ENCODE measurements at places on chromosomes 7 and 10. TPM values are rescaled to one million over a fixed set of nuclear protein-coding genes. Genes with fewer than 3 reads are reported as not detected.

DNA sequence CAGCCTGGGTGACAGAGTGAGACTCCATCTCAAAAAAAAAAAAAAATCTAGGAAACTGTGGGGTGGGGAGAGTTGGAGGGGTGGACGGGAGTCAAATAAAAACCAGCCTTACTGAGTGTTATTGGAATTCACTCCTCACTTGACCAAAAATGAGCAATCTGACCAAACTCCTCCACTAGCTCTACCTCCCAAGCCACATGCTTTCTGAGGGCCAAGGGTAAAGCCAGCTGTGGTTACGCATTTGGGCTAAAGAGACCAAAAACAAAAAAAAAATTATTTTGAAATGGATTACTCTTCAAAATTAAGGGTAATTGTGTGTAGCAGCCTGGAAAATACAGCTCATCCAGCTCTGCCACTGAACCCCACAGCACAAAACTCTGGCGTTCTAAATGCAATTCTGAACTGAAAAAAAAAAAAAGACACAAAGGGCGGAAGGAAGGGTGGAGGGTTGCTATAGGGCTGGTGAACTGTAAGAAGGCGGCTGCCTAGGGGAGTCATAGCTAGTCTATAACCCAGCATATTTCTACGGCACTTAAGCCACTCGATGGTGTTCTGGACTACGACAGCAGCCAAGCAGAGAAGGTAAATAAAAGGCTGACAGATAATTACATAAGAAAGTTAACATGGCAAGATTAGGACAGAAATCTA, 7.8 kb downstream of the ELMO1 start:
- peak overlapping the region; percentile 77 for H3K27ac ChIP-seq
- H3K27me3 ChIP-seq = no peaks in the 10 kb centered on the region
- H3K4me1 ChIP-seq = peaks cover 49% of the 10 kb centered on the region

DNA sequence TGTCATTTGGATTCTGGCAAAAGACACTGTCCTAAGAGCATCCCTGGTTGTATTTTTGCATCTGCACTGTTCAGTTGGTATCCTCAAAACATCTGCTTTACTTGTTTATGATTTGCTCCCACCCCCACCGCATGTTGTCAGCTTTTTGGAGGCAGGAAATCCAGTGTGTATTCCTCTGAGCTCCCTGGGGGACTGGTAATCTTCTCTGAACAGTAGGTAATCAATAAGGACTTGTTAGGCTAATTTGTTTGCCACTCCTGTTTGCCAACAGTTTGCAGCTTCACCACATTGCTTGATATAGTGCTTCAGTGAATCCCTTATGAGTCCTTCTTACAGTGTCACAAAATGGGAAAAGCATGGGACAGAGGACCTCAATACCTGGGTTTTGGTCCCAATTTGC, 49.1 kb downstream of the FEZF1 start:
- H3K4me3 ChIP-seq = no peak overlapping the region
- H3K36me3 ChIP-seq = no peaks in the 10 kb centered on the region
- H3K27me3 ChIP-seq = no peaks in the 10 kb centered on the region
- DNase-seq = no peak
- no peaks in the 10 kb centered on the region for H3K4me1 ChIP-seq

EPHB6 gene
- 12.8 TPM for total RNA-seq

- no peak for DNase-seq
- H3K4me3 ChIP-seq = no peak overlapping the region
- no peak overlapping the region for H3K27ac ChIP-seq
- no peaks in the 10 kb centered on the region for H3K27me3 ChIP-seq
- no peaks in the 10 kb centered on the region for H3K4me1 ChIP-seq
- no peaks in the 10 kb centered on the region for H3K36me3 ChIP-seq
Observed at GRCh38 chr10:104434601-104435000, 81.0 kb downstream of the CFAP58 start.

FRMPD2 gene
- total RNA-seq = not detected

DNA sequence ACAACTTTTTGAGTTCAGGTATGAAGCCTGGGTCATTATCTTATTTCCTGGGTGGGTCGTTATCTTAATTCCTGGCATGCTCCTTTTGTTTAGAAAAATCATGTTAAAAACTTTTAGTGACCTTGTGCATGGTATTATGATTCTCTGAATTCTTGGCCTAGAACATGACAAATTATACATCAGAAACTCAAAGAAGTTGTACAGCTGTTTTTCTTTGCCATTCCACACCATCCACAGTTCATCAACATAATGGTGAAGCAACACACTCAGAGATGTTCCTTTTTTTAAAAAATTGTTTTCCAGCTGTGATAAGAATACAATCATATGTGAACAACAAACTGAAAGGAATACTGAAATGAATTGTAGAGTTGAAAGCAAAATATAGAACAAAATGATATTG, 149.2 kb upstream of the SEMA3D start:
- no peak for DNase-seq
- no peaks in the 10 kb centered on the region for H3K36me3 ChIP-seq
- no peaks in the 10 kb centered on the region for H3K4me1 ChIP-seq
- no peak overlapping the region for H3K4me3 ChIP-seq

DNA sequence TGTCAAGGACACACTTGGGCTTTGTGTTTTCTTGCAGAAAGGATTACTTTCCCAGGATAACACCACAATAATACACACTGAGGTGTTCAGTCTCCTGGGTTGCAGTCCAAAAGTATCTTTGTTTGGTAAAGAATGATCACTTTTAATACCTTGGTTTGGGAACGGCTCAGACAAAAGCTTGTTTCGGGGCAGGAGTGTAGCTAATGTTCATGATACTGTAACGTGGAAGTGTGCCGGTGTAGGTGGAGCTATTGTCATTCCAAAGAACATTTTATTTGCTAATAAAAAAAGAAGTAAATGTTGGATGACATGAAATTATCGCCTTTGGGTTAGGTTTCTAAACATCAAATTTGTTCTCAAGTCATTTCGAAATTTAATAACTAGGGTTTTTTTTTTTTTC, 1.2 kb downstream of the EIF4H start:
- H3K27me3 ChIP-seq = no peaks in the 10 kb centered on the region
- peaks cover 32% of the 10 kb centered on the region for H3K36me3 ChIP-seq
- peak overlapping the region; percentile 97 for H3K27ac ChIP-seq
- DNase-seq = no peak
- peaks cover 65% of the 10 kb centered on the region for H3K4me1 ChIP-seq

CCNJ gene
- 8.4 TPM for total RNA-seq

GRCh38 chr10:34403512-34403911, 411.6 kb downstream of the PARD3 start:
- H3K36me3 ChIP-seq = no peaks in the 10 kb centered on the region
- no peak overlapping the region for H3K27ac ChIP-seq
- no peak for DNase-seq

Data from upper lobe of right lung (tissue), 1 donor.